Stimulated activated CD8-positive, alpha-beta memory T cell treated with anti-CD3 and anti-CD28 coated beads, Interleukin-15, amount 100 ng/mL, for 24 hours (primary cell): ENCODE measurements at places on chromosomes 6 and 20.

- no peak for DNase-seq
Observed at GRCh38 chr6:92688342-92688741, 731.0 kb downstream of the EPHA7 start.

DNA sequence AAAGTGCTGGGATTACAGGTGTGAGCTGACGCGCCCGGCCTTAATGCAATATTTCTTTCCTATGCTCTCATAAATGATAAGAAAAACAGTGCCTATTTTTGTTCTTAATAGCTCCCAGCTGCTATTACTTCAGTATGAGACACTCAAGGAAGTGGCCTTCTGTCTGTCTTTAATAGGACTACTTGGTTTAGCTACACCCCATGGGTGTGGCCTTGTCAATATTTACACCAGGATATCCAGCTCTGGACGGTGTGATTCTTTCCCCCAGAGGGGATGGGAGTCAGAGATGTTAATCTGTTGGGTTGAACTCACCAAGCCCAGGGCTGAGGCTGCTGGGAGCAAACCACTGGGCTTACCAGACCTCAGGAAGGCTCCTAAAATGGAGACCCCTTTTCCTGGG, 134.2 kb downstream of the CEP57L1 start:
- DNase-seq: no peak

GRCh38 chr6:164408868-164409267, 900.5 kb downstream of the C6orf118 start:
- DNase-seq: no peak

DNA sequence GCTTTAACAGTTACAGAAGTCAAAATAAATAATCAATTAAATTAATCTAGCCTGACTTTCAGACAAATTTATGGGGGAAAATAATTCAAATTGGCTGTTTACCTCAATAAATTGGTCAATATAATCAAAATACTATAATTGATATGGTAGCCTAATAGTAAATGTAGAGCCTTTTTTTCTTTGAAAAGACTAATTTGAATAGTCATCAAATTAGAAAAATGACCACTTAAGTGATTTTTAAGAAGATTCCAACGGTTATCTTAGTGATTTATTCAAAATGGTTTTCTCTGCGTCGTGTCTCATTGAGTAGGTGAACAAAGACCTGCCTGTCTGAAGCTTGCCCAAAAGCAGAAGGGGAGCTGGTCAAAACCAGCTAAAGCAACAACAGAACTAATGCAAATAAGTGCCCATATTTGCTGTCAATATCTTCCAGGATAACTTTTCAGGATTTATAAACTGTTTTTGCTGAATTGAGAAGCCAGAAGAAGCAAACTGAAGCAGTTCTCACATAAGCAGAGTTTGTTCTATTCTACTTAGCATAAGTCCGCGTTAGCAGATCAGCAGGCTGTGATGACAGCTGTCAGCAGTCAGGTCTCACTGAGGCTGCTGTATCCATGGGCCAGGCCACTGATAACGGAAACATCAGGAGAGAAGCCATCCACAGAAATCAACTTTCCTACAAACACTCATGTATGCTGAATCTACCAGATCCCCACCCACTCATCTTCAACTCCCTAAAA, 7.0 kb downstream of the RCAN2 start:
- DNase-seq: no peak

DNA sequence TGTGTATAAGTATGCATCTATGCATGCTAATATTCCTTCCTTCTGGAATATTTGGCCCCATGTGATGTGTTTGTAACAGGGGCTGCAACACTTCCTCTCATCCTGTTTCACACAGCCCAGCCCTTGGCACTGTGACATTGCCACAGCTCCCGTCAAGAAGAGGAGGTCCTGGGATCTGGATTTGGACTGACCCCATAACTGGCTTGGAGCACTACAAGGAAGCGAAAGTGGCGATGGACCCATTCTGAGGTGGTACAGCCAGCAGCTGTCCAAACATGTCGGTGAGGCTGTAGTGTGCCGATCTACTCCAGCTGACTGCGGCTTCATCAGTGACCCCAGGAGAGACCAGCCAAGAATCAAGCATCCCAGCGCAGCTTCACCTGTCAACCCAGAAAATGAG, 18.2 kb downstream of the SYNDIG1 start:
- no peak for DNase-seq

GRCh38 chr6:158647501-158647900, 2.4 kb upstream of the SYTL3 start:
- DNase-seq: no peak

DNA sequence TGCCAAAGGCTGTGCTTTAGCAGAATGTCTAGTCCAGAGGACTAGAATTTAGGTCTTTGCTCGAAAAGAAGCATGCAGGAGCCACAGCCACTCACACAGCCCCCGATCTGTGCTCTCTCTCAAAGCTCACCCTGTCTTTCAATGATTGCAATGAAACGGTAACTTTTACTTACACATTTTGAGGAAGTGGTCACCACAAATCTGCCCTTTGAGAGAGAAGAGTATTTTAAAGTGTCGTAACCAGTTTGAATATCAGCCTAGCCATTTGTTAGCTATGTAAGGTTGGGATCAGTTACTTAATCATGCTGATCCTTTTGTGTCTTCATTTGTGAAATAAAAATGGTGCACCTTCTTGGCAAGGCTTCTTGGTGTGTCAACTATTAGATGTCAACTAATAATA, 209.0 kb downstream of the TFAP2A start:
- DNase-seq: no peak

DNA sequence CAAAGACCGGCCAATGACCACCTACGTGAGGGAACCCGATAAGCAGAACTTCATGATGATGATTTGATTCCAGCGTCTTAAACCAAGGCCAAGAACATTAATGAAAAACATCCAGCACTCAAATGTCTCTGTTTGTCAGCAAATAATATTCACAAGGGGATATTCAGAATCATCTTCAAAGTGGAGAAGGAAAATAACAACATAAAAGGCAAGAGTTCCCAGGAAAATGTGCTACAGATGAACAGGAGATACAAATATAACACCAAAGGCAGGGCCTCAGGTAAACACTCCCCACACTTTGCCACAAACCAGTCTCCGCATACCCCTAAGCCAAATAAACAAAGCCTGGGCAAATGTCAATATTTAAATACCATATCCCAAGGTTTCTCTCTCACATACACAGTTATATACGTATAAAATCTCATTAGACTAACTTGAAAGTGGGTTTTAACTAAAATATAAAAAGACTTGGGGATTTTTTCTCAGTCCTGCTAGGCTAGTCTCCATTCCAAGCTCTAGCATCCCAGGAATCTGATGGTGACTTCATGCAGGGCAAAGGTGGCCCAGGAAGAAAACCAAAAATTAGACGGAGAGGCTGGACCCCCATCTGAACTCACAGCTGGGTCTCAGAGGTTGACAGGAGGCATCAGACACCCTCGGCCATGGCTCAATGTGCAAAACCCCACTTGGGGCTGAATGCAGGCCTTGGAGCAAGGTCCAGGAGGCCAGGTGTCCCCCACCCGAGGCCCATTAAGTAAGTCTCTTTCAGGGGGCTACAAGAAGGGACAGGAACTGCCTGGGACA, 32.1 kb downstream of the TRAM2 start:
- DNase-seq: no peak

DNA sequence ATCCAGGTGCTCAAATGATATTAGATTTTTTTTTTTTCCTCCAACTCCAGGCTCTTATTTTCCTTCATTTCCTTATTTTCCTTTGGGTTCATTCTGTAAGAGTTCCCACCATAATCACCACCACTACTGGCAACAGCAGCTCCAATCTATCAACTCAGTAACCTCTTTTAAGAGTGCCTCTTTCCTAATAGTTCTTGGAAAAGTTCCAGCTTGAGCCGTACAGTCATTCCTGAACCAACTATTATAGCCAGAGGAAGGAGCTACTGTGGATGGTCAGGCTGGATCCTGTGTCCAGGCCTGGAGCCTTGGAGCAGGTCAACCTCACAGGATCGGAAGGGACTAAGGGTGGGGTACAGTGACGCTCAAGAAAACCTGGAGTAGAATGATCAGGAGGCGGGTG, 4.2 kb upstream of the ANGPT4 start:
- DNase-seq: no peak

- DNase-seq: no peak
Observed at GRCh38 chr6:167985911-167986595, 11.4 kb upstream of the KIF25 start.

DNA sequence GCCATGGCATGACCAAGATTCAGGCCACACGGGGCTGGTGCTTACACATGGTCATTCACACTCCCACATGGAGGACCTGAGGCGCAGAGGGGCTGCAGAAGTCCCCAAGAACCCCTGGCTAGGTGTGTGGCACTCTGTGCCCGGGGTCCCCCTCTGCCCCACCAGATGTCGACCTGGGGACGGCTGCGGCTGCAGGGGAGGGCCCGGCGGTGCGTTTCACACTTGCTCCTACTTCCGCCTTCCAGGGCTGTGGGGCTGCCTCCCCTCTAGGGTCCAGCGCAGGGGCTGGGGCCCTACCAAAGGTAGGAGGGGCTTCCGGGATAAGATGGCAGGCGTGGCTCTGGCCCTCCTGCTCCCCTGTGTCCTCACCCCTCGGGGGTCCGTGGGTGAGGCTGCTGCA, 81.1 kb upstream of the SLCO4A1 start:
- no peak for DNase-seq

DNA sequence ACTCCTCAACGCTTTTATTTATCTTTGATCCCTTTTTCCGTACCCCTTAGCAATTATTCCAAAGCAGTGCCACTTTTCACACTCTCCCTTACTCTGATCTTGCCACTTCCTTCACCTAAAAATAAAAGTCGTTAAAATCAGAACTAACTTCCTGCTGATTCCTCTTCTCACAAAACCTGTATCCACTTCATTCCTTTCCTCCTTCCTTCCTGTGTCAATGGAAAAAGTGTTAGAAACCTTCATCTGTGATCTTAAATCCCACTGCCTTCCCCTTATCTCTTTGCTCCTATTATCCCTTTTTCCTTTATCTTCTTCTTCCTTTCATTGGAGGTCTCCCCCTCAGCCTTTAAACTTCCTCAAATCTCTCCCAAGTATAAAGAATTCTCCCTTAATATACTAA, 49.2 kb downstream of the GOPC start:
- no peak for DNase-seq

GRCh38 chr20:62206388-62206775, 13.7 kb downstream of the HRH3 start:
- DNase-seq: no peak

GRCh38 chr6:151690768-151691562, 116.5 kb upstream of the ESR1 start:
- DNase-seq: no peak

- DNase-seq: no peak
Observed at GRCh38 chr6:35710241-35710847, 21.6 kb upstream of the FKBP5 start.

DNA sequence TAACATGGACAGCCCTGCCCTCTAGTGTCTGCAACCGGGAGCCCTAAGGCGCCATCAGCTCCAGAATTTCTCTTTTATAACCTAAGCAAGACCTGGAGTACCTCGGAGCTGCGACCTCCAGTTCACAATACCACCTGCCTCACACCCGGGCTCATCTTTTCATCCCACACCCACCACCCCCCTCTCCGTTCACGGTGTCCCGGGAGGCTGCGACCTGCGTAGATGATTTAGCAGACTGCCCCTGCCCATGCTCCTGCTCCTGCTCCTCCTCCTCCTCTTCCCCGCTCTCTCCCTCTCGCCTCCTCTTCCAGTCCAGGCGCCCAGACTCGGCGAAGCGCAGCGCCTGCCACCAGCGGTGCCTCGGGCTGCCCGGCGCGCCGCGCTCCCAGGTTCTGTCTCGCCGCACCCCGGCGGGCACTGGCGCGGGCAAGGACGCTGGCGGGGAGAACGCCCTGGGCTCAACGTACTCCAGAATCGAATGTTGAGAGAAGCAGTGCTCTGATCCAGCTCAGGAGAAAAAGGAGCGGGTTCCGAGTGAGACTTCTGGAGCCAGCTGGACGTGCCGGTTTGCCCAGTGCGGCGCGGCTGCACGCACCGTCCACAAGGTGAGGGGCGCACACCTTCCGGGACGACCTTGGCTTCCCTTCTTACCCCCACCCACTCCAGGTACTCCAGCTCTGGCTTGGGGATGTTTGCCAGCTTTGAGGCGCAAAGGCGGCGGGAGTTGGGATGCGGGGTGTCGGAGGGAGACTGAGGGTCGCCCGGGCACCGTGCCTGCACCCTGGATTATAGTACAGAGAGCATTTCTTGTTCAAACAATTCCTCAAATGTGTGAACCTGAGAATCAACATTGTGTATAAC, at the start of gene HTR1E:
Gene HTR1E (plus strand): TSS at position 310 of the 861 bp plus-strand sequence. CDS start 77,807 bp downstream, outside the sequence.
- DNase-seq: no peak

DNA sequence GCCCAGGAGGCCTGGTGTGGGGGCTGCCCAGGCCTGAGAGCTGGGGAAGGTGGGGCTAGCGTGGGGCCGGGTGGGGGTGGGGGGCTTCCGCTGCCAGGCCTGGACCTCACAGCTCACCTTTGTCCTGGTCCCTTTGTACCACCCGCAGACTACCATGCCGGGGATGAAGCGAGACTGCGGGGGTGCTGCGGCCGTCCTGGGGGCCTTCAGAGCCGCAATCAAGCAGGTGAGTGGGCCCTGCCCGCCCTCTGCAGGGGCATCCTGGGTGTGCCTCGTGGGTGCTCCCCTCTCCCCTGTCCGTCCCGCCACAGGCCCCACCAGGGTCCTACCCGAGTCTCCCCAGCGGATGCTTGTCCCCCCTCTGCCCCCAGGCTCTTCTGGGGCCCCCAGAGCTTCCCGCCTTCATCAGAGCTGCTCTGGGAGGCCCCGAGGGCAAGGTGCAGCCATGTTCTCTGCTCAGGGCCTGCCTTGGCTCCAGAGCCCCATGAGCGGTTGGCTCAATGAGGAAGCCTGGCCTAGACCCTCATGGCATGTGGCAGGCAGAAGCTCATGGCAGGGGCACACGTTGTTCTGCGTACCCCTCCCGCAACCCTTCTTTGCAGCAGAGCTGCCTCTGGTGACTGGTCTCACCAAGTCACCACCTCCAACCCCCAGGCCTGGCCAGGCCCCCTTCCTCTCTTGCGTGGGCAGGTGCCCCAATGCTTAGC, 14.5 kb downstream of the NPEPL1 start:
- no peak for DNase-seq

DNA sequence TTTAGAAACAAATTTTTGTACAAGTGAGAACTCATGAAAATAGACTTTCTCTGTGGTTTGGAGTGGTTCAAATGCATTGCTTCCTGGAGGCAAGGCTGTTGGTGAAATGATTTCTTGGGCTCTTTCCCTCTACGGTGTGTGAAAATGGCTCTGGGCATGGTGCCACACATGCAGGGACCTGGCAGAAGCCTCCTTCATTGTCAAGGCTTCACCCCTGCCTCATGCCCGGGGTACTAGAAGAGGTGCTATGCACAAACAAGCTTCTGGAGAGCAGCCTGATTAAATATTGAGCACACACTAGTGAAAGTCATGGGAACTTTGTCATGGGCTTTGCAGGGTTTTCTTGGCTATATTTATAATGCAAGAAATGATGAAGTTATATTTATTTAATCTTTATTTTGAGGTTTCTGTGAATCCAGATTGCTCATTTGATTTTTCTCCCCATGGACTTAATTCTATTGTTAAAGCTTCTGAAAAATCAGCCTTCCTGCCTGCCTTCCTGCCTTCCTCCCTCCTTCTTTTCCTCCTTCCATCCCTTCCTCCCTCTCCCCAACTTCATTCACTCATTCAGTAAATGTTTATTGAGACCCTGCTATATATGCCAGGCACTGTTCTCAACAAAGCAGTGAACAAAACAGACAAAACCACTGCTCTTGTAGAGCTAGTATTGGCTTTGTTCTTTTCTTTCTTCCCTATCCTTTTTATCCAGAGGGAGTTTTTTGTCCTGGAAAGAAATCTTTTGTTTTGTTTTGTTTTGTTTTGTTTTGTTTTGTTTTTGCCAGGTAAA, 21.0 kb downstream of the C6orf89 start:
- DNase-seq: no peak

- DNase-seq: no peak
Observed at GRCh38 chr6:127784468-127784867, 116.4 kb downstream of the THEMIS start.

- DNase-seq: no peak
Observed at GRCh38 chr20:1020614-1021013, 18.5 kb upstream of the RSPO4 start.
